ENCODE measurements at places on chromosomes 7 and 10.

- H3K4me1 ChIP-seq: no peaks in the 10 kb centered on the region
- no peak overlapping the region for H3K27ac ChIP-seq
- no peaks in the 10 kb centered on the region for H3K36me3 ChIP-seq
- peaks cover 6% of the 10 kb centered on the region for H3K27me3 ChIP-seq
Observed at GRCh38 chr10:131859341-131860020, 41.3 kb upstream of the PPP2R2D start.

DNA sequence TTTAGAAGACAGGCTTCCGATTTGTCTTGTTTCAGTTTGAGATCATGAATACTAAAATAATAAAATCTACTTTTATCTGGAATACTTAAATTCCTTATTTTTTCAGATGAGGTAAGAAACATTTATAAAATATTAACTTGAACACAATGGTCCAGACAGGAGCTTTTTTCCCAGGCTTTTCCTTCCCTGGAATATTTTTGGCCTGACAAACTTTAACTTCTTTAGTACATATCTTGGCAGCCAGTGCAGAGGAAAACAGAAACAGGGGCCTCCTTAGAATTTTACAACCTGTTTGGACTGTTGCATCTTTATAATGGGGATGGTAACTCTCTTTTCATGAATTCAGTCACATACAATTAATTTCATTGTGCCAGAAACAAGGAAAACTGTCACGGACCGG, 41.4 kb downstream of the NRP1 start:
- H3K27me3 ChIP-seq: peaks cover 4% of the 10 kb centered on the region
- no peak for DNase-seq
- no peak overlapping the region for H3K27ac ChIP-seq

- no peak for DNase-seq
- H3K4me1 ChIP-seq: peaks cover 10% of the 10 kb centered on the region
- peaks cover 3% of the 10 kb centered on the region for H3K27me3 ChIP-seq
- H3K4me3 ChIP-seq: no peak overlapping the region
- H3K27ac ChIP-seq: no peak overlapping the region
Observed at GRCh38 chr10:804787-805619, 115.5 kb upstream of the DIP2C start.

DNA sequence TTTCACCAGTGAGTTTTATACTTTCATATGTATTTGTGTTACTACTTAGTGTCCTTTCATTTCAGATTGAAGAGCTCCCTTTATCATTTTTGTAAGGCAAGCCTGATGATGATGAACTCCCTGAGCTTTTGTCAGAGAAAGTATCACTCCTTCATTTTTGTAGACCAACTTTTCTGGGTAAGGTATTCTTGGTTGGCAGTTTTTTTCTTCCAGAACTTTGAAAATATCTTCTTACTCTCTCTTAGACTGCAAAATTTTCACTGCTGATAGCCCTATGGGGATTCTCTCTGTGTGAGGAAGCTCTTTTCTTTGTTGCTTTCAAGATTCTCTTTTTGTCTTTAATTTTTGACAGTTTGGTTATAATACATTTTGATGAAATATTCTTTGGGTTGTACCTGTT, 35.7 kb downstream of the CCDC7 start:
- no peak for DNase-seq
- H3K4me3 ChIP-seq: no peak overlapping the region
- no peaks in the 10 kb centered on the region for H3K4me1 ChIP-seq
- no peaks in the 10 kb centered on the region for H3K27me3 ChIP-seq

All from glutamatergic neuron (in vitro differentiated cells).